Astrocyte (in vitro differentiated cells and primary cell): ENCODE measurements at places on chromosomes 12 and 14.
A peak's percentile ranks its signal among the peaks of the same experiment; 100 is the strongest.

GRCh38 chr14:75800792-75801191 is 139.7 kb downstream of the TTLL5 start:
- DNase-seq: no peak

GRCh38 chr14:102821252-102821651 is 44.0 kb downstream of the TRAF3 start:
- no peak for DNase-seq

- DNase-seq: no peak
These were observed 19.3 kb downstream of the NTF3 start for GRCh38 chr12:5451251-5451650.

DNA sequence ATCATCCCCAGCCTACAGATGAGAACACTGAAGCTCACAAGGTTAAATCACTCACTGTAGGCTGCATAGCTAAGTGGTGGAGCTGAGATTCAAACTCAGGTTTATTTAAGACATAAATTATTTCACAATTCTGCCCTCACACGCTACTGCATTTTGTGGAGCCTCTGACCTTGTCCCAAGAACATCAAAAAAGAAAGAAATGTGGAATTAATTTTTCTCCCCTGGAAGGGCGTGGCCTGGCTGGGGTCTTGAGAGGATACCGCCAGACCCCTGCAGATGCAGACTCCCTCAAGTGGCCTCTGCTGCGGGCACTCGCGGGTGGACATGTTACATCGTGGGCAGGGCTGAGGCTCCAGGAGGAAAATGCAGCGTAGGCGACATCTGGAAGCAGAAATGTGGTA is 40.6 kb downstream of the LTBP2 start:
- DNase-seq: peak; percentile 64

DNA sequence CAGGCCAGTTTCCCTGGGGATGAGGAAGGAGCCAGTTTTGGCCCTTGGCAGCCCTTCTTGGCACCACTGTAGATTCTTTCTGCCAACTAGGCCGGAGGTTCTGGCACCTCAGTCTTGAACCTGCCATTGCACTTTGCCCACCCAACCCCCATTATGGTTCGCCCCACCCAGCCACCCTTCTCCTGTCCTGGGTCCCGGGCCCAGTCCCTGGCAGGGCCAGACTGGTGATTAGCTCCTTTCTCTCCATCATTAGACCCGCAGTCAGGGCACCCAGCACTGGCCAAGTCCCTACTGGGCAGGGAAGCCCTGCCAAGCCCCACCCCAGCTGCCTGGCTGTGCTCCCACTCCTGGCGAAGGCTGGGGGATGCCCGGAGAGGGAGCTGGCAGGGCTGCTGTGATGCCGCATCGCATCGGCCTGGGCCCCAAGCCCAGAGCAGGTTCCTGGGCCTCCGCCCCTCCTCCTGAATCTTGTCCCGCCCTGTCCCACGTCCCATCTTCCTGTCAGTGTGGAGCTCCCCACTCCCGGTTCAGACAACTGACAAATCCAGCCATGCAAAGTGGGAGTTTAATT is 9.8 kb downstream of the FAM222A start:
- no peak for DNase-seq

GRCh38 chr14:89422952-89423345 is 5.9 kb upstream of the FOXN3 start:
- no peak for DNase-seq

DNA sequence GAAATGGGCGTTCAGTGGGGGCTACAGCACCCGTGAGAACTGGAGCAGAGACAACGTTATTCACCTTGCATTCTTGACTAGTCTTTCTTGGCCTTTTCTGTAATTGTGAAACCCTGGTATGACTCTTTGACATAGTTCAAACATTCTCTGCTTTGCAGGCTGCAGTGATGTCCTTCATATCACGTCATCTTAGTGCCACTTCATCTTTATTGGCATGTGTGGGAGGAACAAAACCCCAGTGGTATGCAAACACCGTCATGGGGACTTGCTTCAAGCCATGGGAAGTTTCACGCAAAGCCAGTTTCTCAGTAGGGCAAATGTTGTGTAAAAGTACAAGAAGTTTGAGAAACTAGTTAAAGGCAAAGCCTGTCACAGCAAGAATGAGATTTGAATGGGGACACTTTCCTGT is 20.2 kb upstream of the DUSP16 start:
- peak; percentile 33 for DNase-seq

GRCh38 chr12:88662961-88663360 is 82.7 kb upstream of the KITLG start:
- DNase-seq: no peak

DNA sequence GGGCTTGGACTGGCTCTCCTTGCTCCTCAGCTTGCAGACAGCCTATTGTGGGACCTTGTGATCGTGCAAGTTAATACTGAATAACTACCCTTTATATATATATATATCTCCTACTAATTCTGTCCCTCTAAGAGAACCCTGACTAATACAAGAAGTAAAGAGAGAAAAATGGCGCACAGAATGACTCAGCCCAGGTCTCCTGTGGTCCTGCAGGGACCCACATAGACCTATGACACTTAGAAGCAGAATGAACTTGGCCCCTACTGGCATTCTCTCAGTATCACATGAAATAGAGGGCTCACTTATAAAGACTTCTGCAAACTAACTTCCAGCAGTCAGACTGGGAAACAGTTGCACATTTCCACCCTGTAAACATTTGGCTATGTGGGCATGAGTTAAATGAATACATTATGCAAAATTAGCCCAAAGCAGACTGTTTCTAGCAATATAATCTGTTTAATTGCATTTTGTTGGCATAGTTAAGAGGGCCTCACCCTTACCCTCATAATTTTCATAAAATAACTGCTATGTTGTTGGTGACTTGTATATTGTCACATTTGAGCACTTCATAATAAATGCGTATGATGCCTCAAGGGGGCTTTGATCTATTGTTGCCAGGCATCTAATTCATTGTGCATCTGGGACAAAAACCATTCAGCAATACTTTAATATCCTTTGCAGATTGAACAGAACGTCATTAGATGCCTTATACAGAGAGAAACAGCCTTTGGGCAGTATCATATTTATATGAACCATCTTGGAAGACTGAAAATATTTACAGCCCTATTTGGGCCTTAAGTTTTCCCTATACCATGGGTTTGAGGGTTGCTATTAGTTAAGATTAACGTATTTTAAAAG is 349.7 kb upstream of the DIO2 start:
- no peak for DNase-seq

- DNase-seq: peak; percentile 51
These were observed 13.0 kb downstream of the TBPL2 start for GRCh38 chr14:55427439-55427838.

- DNase-seq: peak; percentile 23
These were observed 345.2 kb downstream of the BCL11B start for GRCh38 chr14:98926801-98927200.

- DNase-seq: peak; percentile 45
These were observed 4.3 kb downstream of the GAPDH start for GRCh38 chr12:6538420-6539313.

GRCh38 chr14:104512061-104512460 is 67.5 kb upstream of the C14orf180 start:
- DNase-seq: no peak

DNA sequence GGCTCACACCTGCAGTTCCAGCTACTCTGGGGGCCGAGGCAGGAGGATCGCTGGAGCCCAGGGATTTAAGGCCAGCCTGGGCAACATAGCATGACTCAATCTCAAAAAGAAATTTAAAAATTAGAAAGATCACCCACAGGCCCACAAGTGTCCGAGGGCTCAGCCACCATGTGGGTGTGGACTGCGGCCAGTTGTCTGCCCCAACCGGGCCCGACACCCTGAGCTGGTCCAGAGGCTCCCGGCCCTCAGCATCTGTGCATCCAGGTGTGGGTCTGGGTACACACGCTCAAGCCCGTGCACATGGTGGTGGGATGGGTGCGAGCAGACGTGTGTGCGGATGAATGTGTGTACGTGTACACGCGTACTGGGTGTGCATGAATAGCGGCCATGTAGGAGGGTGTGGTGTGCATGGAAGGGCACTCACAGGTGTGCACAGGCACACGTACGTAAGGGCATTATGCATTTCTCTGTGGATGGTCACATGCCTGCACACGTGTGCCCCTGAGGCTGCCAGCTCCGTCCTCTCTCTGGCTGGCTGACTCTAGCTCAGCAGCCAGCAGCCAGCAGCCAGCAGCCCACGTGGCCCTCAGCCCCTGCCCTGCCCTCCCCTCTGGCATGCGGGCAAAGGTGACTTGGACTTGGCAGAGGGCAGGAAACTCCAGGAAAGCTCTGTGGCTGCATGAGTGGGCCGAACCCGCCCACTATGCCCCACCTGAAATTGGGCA is 23.3 kb upstream of the NUDT14 start:
- DNase-seq: no peak

GRCh38 chr12:127383281-127383680 is 883.7 kb upstream of the TMEM132C start:
- peak; percentile 87 for DNase-seq

GRCh38 chr14:95474486-95474885 is 42.0 kb downstream of the SYNE3 start:
- DNase-seq: no peak

- DNase-seq: no peak
These were observed 413.6 kb downstream of the TMEM121 start for GRCh38 chr14:105939810-105940508.

GRCh38 chr12:91982946-91983345 is 162.7 kb downstream of the BTG1 start:
- peak; percentile 20 for DNase-seq

- DNase-seq: peak; percentile 80
These were observed 14.1 kb downstream of the RILPL1 start for GRCh38 chr12:123519141-123520001.

DNA sequence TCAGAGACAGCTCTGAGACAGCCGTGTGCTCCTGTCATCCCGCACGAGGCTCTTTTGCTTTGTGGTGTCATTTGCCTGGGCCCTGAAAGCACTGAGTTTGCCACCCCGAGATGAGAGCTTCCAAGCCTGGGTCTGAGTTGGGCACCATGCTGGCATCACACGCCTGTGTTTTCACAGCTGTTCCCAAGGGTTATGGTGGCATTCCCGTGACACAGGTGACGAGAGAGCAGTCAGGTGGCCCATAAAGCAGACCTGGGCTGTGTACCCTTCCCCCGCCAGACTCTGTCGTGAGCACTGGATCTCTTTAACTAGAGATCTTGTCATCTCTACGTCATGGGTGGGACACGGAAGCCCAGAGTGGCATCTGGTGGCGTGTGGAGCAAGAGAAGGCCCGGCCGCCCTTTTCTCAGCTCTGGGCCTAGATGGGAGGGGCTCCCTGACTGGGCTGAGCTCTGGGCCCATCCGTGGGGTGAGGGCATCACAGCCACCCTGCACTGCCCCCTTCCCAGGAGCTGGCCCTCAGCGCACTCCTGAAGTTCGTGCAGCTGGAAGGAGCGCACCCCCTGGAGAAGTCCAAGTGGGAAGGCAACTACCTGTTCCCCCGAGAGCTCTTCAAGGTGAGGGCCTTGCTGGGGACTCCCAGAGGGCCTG is 2.6 kb downstream of the NOC4L start:
- no peak for DNase-seq

- no peak for DNase-seq
These were observed 143.1 kb downstream of the ZNF664 start for GRCh38 chr12:124115976-124116690.

- peak; percentile 39 for DNase-seq
These were observed at the start of gene MGST1 for GRCh38 chr12:16347391-16348298. TSS of gene MGST1 (plus strand) at chr12:16347645. CDS start at chr12:16354253, 6,608 bp downstream.

- DNase-seq: no peak
These were observed 36.6 kb downstream of the RCOR1 start for GRCh38 chr14:102629011-102629444.

DNA sequence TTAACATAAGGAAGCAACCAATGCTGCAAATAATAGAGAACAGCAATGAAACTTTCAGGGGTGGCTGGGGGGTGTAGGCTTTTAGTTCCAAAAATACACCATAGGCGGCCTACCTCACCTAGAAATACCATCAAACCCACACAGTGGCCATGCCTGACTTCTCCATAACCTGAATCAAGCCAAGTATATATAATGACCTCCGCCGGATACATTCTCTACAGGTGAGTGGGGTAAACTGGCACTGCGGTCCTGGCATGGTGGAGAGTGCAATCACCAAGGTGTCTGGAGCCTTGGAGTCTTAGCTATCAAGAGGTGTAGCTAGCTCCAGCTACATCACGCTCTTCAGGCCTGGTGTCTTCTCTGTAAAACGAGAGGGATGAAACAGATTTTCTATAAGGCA is 1.2 kb downstream of the ZBTB25 start:
- no peak for DNase-seq

- no peak for DNase-seq
These were observed 145.3 kb downstream of the SSPN start for GRCh38 chr12:26340649-26341048.
